CD4-positive, alpha-beta T cell treated with Interleukin-17A for 1 hour (primary cell): ENCODE measurements at places on chromosomes 16 and 17.

GRCh38 chr17:13568582-13569397 lies 32.9 kb downstream of the HS3ST3A1 start:
- no peak for DNase-seq

GRCh38 chr17:57296231-57296630 lies 39.9 kb downstream of the MSI2 start:
- no peak for DNase-seq

DNA sequence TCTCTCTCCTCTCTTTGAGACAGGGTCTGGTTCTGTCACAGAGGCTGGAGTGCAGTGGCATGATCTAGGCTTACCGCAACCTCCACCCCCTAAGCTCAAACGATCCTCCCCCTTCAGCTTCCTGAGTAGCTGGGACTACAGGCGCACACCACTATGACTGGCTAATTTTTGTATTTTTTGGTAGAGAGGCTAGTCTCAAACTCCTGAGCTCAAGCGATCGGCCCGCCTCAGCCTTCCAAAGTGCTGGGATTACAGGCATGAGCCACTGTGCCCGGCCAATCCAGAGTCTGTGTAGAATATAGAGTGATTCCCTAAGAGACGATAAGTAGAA lies 65.8 kb upstream of the RPH3AL start:
- DNase-seq = peak; percentile 71

DNA sequence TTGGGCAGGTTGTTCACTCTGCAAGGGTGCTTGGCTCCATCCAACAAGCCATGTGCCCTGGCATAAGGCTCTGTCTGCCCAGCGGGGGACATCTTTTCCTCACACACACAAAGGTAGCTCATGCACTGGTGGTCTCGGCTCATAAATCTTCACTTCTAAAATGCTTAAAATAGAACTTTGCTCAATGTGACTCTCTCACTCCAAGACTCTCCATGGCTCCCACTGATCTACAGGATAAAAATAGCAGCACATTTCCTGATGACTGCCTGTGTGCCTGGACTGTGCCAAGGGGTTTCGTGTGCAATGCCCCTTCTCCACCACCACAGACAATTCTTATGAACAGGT lies 15.1 kb upstream of the CIBAR2 start:
- DNase-seq = no peak

GRCh38 chr17:75006653-75007052 lies 5.8 kb upstream of the MRPL58 start:
- DNase-seq = no peak

GRCh38 chr16:314795-315299 lies 31.9 kb downstream of the PDIA2 start:
- DNase-seq = no peak

DNA sequence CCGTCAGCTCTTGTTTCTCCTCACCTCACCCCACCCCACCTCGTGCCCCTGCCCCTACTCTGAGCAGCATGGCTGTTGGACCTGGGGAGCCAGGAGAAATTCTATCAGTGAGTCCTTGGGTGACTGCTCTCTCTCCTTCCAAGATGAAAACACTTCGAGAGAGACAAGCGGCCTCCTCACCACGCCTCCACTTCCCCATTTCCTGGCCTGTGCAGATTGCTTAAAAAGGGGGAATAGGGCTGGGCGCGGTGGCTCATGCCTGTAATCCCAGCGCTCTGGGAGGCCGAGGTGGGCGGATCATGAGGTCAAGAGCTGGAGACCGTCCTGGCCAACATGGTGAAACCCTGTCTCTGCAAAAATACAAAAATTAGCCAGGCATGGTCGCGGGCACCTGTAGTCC lies 9.5 kb downstream of the DLX4 start:
- DNase-seq = no peak

- DNase-seq = no peak
Observed at GRCh38 chr17:79919164-79919585, 79.9 kb upstream of the CBX4 start.

DNA sequence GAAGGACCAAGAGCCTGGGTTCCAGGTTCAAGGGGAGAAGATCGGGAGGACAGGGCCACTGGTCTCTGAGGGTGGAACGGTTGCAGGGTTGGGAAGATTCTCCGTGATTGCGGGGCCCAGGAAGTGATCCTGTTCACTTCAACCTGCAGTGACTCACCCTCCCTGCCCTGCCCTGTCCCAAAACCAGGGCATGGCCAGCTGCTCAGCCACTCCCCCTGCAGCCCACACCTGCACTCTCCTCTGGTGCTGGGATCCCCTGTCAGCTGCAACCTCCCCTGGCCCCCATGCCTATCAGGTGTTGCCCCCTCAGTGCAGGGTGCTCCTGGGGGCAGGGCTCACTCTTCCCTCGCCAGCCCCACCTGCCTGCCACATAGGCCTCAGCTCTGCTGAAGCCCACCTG lies 1.1 kb downstream of the RUNDC3A start:
- DNase-seq = no peak

DNA sequence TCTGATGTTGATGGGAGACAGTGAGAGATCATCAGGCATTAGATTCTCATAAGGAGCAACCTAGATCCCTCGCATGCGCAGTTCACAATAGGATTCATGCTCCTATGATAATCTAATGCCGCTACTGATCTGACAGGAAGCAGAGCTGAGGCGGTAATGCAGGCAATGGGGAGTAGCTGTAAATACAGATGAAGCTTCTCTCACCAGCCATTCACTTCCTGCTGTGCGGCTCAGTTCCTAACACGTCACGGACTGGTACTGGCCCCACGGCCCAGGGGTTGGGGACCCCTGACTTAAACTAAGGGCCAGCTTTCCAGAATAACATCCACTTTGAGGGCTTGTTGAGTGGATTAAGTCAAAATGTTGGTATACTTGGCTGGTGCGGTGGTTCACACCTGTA lies 2.6 kb upstream of the TMEM219 start:
- no peak for DNase-seq

GRCh38 chr17:68310152-68310551 lies 18.9 kb downstream of the ARSG start:
- peak; percentile 39 for DNase-seq

- DNase-seq = no peak
Observed at GRCh38 chr17:836151-836550, 54.0 kb downstream of the MRM3 start.

- no peak for DNase-seq
Observed at GRCh38 chr16:1197237-1197866, 27.7 kb downstream of the TPSG1 start.

- DNase-seq = no peak
Observed at GRCh38 chr17:63364387-63364786, 81.7 kb downstream of the CYB561 start.

- DNase-seq = no peak
Observed at GRCh38 chr16:55906123-55906522, 30.9 kb upstream of the CES5A start.

- no peak for DNase-seq
Observed at GRCh38 chr16:57624044-57624688, 4.3 kb upstream of the ADGRG1 start.

- DNase-seq = no peak
Observed at GRCh38 chr17:48102043-48102750, 919 bp upstream of the CBX1 start.

GRCh38 chr17:42681976-42682721 lies at the start of gene CNTNAP1:
TSS of gene CNTNAP1 (plus strand) at chr17:42682531. CDS start at chr17:42682830, 299 bp downstream.
- no peak for DNase-seq

DNA sequence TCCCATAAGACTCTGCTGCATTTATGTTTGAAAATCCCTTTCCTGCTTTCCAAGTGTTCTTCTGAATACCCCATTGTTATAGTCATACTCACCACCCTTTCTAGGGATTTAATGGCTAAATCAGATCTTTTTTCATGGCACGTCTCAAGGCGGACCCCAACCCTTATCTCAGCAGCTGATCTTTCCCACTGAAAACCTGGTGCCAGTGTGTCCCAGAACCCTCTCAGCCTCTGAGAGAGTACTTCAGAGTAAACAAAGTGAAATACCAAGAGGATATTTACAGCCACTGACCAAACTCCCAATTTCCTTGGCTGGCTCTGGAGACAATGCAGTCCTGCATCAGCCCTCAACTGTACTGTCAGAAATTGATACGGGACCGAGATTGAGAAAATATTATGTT lies 101.7 kb downstream of the TMEM100 start:
- no peak for DNase-seq

GRCh38 chr17:37516127-37516571 lies 26.5 kb downstream of the DUSP14 start:
- DNase-seq = no peak

- DNase-seq = no peak
Observed at GRCh38 chr16:1109648-1110047, 13.6 kb upstream of the C1QTNF8 start.

- DNase-seq = no peak
Observed at GRCh38 chr17:29614349-29615047, 8.2 kb downstream of the CORO6 start.

DNA sequence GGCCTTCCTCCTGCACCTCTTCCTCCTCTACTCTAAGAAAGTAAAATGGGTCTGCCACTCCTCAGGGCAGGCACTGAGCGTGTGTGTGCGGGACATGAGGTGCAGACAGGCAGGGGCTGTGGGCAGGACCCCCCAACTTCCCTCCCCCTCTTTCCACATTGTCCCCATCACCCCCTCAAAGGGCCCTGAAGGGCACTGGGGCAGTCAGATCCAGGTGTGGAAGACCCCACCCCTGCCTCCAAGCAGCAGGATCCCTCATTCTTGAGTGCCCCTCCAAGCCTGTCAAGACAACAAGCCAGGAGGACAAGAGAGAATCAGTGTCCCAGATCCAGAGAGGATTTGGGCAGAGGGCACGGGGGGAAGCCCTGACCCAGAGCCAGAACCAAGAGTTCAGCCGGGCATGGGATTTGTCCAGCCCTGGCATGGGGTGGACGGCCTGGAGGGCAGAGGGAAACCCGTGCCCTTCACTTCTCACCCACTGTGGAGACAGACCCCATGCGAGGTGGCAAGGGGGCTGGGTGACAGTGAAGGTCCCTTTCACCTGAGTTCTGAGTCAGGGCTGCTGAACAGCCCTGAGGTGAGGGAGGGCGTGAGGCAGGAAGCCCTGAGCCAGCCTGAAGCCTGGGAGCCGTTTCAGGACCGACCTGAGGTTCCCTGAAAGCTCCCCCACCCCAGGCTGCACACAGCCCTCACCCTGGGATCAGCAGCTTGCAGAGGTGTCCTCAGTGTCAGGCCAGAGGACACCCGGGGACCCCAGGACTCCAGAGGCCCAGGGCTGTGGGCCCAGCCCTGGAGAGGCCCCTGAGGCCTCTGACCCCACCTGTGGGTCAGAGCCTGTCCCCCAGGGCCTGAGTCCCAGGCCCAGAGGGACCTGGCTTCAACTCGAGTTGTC lies 45.8 kb downstream of the USP22 start:
- no peak for DNase-seq

DNA sequence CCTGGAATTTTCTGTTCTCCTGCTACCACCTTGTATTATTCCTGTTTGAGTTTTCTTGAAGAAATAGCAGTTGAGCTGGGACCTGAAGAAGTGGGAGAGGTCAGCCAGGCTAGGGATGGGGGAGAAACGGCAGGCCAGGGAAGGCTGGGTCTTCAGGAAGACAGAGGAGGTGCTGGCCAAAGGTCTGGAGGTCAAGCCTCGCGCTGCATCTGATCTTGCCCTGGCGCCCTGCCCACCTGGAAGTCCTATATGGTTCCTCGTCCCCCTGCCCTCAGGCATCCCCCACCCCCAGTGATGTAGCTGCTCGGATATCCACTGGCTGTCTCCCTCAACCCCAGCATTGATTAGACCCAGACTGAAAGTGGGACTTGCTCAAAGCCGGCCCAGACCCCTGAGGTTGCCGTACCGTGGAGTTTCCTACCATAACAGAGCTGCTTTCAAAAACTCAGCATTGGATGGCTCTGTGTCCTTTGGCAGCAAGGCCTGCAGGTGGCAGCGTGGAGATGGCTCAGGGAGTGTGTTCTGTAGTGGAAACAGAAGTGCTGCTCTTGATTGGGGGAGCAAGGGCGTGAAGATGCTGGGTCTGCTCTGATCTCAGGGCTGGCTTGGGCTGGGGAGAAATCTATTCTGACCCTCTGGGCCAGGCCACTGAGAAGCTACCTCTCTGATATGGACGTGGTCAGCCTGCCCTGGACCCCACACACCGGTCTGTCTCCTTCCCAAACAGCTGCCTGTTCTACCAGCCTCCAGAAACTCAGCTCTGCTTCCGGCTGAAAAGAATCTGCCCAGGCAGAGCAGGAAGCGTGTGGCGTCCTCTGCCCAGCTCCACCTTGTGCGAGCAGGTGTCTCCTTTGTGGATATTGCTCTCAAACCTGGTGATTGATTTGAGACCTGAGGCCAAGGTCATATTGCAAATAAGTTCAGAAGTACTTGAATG lies 107.0 kb upstream of the CACNG5 start:
- peak; percentile 26 for DNase-seq

DNA sequence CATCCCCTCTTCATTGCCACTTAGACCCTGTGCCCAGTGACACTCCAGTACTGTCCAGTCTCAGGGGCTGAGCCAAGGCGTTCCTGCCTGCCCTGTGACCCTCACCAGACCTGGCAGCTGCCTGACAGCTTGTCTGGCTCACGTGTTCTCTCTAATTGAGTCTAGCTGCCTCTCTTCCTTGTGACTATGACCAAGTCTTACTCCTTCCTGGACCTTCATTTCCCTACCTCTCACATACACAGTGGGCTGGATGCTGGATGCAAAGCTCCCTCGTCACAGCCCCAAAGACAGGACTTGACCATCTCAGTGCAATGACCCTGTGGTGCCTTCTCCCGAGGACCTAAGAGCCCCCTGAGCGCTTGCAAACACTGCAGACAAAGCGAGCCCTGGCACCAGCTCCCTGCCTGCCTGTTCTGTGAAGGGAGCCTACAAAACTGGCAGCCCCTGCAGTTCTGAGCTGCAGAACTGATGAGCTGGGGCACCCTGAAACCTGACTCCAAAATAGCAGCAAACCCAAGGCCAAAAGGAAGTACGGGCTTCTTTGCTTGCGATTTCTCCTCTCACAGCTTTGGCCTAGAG lies 1.7 kb downstream of the DEXI start:
- DNase-seq = no peak

GRCh38 chr17:45115871-45116270 lies 16.4 kb downstream of the PLCD3 start:
- DNase-seq = no peak

DNA sequence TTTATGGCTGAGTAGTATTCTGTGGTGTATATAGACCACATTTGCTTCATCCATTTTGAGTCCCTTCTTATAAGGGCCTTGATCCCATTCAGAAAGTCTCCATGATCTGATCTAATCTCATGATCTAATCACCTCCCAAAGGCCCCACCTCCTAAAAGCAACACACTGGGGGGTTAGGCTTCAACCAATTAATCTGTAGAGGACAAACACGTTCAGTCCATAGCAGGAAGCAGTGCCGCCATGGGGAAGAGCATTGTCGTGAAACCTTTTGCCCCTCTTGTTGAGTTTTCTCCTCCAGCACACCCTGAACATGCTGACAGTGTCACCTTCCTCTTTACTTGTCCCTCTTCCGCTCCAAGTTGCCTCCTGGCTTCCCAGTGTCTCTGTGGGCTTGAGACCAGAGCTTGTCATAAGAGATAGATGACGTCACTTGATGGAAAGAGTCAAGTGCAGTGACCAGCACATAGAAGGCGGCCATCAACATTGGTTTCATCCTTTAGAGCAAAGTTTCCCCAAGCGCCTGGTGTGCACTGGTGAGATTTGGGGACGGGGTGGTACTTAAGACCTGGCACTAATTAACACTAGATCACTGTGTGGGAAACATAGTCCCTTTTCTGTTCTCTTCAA lies 74.1 kb downstream of the PRKCB start:
- DNase-seq = no peak
